NCI-H446 (cell line): ENCODE measurements at places on chromosomes 2 and 18.

DNA sequence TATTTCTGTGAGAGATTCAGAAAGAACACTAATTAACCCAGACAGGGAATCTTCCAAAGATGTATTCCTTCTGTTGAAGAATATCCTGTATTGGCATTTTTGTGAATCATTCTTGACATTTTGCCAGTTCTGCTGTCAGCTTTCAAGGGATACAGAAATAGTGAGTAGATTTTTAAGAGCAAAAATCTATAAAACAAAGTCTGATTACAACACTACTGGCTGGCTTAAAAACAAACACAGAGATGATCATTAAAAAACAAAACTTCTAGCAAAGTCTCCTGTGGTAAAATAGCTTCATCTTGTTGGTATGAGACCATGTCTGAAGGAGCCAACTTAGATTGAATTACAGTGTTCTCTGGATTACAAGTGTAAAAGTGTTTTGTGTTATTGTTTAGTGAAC, 866.3 kb upstream of the KLHL29 start:
- no peak for DNase-seq

DNA sequence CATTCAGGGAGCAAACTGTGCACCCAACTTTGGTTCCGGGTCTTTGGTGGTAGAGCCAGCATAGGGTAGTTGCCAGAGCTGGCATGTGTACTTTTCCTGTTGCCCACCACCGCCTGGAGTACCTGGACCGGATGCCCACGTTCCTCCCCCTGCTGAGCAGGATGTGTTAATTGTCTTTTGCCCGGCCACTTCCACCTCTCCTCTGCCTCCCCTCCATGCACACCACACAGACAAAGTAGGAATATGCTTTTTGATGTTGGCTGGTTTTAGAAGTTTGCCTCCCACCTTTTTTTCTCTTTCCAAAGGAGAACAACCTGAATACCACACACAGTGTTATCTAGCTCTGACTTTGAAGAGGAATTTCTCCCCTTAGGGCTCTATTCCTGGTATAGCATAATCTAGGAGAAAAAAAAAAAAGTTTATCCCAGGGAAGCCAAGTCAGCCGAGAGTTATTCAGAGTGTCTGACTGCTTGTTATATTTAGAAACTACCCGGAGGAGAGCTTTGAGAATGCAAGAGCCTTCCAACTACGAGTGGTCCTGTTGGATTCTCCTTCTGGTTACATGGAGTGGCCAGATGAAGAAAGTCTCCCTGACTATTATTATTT, 111.9 kb downstream of the SETBP1 start:
- DNase-seq, result no peak

- DNase-seq, result no peak
These were observed 256.3 kb upstream of the LINC00305 start for GRCh38 chr18:64405161-64405560.

DNA sequence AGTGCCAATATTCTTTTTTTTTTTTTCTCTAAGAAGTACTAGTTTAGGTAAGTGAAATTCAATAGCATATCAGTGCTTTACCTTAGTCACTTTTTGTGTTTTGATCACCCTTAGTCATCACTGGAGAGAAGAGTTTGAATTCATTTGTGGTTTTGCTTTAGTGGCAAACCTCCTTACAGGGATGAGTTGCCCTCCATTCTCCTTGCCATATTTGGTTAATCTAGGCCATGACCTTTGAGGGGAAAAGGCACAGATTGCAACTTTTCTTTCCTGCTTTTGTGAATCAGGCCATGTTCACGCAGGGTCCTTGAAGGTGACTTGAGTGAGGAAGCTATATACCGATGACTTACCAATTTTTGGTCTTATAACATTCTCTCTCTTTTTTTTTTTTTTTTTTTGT, 34.4 kb downstream of the PLEKHA3 start:
- no peak for DNase-seq
